Gastroesophageal sphincter (tissue), 4 donors: ENCODE measurements at places on chromosomes 11 and 22. TPM values are rescaled to one million over a fixed set of nuclear protein-coding genes. Genes with fewer than 3 reads are reported as not detected.

DNA sequence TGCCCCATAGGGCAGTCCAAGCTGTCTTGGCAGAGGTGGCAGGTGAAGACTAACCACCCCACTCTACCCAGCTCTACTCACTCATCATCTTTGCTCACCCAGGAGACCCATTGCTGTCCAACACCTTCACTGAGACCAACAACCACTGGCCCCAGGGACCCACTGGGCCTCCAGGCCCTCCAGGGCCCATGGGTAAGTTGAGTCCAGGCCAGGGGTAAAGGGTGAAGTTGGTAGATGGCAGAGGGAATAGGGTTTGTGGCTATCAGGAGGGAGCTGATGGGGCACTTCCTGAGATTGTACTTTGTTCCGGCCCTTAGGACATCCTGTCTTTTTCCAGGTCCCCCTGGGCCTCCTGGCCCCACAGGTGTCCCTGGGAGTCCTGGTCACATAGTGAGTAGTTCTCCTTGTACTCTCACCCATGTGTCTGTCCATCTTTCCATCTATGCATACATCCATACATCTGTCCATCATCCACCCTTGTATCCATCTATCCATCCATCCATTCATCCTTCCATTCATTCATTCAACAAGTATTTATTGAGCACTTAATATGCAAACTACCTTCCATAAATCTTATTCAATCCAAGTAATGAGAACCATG, 27.7 kb downstream of the EMID1 start:
- H3K27ac ChIP-seq = no peak overlapping the region
- H3K27me3 ChIP-seq = no peaks in the 10 kb centered on the region
- H3K36me3 ChIP-seq = no peaks in the 10 kb centered on the region
- H3K4me1 ChIP-seq = no peaks in the 10 kb centered on the region
- ATAC-seq = no peak

DNA sequence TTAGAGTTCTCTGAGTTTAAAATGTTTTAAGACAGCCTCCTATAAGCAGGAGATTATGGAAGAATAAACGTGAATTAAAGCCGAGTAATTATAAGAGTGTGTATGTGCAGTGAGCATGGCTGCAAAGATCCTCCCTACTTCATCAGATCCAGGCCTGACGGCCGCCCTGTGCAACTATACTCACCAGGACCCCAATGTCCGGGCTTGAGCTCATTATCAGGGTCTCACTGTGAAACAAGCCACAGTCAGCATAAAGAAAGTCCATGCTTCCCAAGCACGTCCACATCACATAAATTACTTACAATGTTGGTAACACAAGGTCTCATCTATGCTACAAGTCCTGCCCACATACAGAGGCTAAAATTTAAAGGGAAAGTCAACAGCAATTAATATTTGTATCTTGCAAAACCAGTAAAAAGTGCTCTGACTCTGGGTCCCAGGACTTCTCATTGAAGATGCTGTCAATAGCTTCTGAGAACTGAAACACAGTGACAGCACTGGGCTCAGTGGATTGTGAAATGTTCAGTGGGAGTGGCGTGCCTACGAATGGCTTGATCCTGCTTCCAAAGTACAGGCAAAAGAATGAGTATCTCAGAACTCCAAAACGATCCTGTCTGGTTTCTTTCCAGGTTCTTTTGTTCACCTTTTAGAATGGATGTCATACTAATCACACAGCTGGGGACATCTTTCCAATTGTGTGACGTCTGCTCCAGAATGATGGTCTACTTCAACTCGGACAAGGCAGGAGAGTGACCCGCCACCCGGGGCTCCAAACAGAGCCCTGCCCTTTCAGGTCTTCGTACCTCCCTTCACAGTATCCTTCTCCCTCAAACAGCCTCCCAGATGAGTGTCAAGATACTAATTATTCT, 72.1 kb upstream of the ARFGAP3 start:
- peak overlapping the region; percentile 96 for H3K27ac ChIP-seq
- ATAC-seq = peak; percentile 66
- H3K4me3 ChIP-seq = no peak overlapping the region
- H3K27me3 ChIP-seq = no peaks in the 10 kb centered on the region
- H3K36me3 ChIP-seq = no peaks in the 10 kb centered on the region

GRCh38 chr11:85718126-85718943, 32.3 kb upstream of the CCDC89 start:
- no peaks in the 10 kb centered on the region for H3K4me1 ChIP-seq
- no peaks in the 10 kb centered on the region for H3K27me3 ChIP-seq
- H3K4me3 ChIP-seq = no peak overlapping the region
- ATAC-seq = no peak
- peak overlapping the region; percentile 38 for H3K27ac ChIP-seq
- H3K36me3 ChIP-seq = no peaks in the 10 kb centered on the region

- H3K4me1 ChIP-seq = no peaks in the 10 kb centered on the region
- H3K4me3 ChIP-seq = no peak overlapping the region
- no peak for ATAC-seq
- H3K36me3 ChIP-seq = no peaks in the 10 kb centered on the region
- H3K27me3 ChIP-seq = peaks cover 4% of the 10 kb centered on the region
Observed at GRCh38 chr11:13140028-13140870, 131.1 kb downstream of the RASSF10 start.

DNA sequence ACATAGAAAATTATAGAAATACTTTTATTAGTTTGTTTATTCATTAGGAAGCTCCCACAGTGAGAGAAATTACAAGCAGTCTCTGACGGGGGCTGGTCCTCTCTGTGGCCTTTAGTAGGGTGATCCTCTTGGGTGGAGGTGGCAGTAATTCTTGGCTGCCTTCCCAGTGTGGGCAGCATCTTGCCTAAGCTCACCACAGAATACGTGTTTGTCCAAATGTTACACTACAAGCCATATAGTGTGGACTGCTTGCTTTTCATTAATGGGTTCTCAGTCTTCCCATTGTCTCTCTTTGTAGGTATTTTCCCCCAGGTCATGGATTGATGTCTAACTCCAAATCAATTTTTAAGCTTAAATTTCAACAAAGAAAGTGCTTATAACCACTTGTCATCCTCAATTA, 43.3 kb downstream of the ENDOD1 start:
- no peaks in the 10 kb centered on the region for H3K27me3 ChIP-seq
- H3K4me3 ChIP-seq = no peak overlapping the region
- H3K4me1 ChIP-seq = peaks cover 9% of the 10 kb centered on the region
- H3K36me3 ChIP-seq = peaks cover 42% of the 10 kb centered on the region

DNA sequence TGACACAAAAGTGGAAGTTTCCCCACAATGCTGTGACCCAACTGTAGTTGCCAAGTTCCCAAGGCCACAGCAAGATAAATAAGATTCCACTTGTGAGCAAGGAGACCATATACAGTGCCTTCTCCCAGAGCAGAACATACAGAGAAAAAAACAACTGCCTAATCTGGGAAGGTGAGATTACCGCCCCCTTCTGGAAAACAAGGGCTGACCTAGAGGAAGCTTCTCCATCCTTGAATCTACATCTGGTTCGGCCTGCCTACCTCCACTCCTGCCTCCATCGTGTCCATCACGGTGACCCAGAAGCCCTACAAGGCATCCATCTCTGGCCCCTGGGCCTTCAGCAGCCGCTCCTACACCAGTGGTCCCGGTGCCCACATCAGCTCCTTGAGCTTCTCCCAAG, 6.1 kb upstream of the RNASEH2C start:
- no peak overlapping the region for H3K4me3 ChIP-seq
- no peaks in the 10 kb centered on the region for H3K36me3 ChIP-seq
- no peak overlapping the region for H3K27ac ChIP-seq
- ATAC-seq = no peak

DNA sequence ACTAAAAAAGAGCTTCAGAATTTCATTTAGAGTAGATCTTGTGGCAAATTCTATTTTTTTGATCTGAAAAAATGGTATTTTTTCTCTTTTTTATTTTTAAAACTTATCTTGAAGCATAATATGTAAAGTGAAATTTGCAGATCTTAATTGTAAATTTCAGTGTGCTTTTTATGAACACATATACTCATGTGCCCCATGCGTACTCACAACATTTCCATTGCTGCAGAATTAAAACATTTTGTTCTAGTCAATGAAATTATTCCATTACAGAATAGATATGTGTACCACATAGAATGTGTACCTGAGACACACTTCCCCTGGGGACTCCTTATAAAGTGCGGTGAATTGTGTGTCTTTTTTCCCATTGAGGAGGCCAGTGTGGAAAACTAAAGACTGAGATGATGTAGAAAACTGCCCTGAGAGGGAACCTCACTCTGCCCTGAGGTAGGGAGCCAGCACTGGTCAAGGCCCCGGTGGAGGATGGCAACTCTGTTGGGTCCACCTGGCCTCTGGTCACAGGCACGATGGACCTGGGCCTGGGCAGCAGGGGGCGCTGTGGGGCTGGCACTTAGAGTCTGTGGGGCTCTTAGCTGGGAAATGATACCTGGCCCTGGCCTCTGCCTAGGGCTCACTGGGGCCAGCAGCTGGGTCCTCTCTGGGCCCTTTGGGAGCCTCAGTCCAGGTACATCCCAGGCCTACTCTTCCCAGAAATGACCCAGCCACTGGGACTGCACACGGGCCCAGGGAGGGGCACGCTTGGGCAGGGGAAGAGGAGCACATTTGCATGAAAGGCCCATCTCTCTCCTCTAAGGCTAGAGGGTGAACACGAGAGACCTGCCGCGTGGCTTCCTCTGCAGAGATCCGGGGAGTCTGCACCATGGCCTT, 77.9 kb upstream of the TOP3B start:
- H3K27me3 ChIP-seq = peaks cover 37% of the 10 kb centered on the region
- no peak overlapping the region for H3K4me3 ChIP-seq
- H3K27ac ChIP-seq = no peak overlapping the region
- ATAC-seq = no peak
- no peaks in the 10 kb centered on the region for H3K36me3 ChIP-seq

- H3K27ac ChIP-seq = no peak overlapping the region
- ATAC-seq = no peak
- no peaks in the 10 kb centered on the region for H3K4me1 ChIP-seq
Observed at GRCh38 chr11:69599502-69599901, 41.5 kb upstream of the CCND1 start.

DNA sequence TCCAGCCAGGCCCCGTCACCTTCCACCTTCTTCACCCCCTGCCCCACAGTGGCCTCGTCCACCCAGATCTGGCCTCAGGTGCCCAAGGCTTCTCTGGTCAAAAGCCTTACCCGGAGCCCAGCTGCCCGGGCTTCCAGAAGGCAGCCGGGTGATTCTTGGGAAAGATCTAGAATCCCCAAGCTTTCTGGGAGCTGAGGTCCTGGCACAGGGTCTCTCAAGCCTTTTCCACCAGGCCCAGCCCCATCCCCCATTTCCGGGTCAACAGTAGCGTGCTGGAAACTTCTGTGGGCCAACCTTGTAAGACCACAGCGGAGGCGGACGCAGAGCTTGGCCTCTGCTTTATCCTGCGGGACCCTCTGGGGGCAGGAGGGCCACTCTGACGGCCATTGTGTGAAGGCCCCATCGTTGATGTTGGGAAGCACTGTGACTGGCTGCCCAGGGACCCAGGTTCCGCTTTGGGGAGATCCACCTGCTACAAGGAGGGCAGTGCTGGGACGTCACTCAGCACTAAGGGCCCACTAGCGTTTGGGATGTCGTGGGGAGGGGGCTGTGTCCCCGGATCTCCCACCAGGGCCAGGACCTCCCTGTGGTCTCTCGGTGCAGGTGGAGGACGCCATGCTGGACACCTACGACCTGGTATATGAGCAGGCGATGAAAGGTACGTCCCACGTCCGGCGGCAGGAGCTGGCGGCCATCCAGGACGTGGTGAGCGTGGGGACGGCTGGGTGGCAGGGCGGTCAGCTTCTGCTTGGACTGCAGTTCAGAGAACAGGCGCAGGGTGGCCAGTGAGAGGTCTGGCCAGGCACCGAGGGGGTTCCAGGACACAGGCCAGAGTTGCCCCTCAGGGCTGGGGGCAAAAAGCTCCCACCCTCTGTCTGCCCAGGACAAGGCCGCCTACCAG, 11.5 kb downstream of the TSPAN32 start:
- no peaks in the 10 kb centered on the region for H3K36me3 ChIP-seq
- no peak for ATAC-seq

SEPTIN3 gene
- 1.2 TPM for total RNA-seq

E2F8 gene
- 0.07 TPM for total RNA-seq
